AML-193 (cell line): ENCODE measurements at places on chromosomes 11 and 22.

- DNase-seq: no peak
These were observed 245.5 kb downstream of the SOX6 start for GRCh38 chr11:16110886-16111285.

- no peak for DNase-seq
These were observed 31.3 kb upstream of the OPCML start for GRCh38 chr11:133563505-133564025.

DNA sequence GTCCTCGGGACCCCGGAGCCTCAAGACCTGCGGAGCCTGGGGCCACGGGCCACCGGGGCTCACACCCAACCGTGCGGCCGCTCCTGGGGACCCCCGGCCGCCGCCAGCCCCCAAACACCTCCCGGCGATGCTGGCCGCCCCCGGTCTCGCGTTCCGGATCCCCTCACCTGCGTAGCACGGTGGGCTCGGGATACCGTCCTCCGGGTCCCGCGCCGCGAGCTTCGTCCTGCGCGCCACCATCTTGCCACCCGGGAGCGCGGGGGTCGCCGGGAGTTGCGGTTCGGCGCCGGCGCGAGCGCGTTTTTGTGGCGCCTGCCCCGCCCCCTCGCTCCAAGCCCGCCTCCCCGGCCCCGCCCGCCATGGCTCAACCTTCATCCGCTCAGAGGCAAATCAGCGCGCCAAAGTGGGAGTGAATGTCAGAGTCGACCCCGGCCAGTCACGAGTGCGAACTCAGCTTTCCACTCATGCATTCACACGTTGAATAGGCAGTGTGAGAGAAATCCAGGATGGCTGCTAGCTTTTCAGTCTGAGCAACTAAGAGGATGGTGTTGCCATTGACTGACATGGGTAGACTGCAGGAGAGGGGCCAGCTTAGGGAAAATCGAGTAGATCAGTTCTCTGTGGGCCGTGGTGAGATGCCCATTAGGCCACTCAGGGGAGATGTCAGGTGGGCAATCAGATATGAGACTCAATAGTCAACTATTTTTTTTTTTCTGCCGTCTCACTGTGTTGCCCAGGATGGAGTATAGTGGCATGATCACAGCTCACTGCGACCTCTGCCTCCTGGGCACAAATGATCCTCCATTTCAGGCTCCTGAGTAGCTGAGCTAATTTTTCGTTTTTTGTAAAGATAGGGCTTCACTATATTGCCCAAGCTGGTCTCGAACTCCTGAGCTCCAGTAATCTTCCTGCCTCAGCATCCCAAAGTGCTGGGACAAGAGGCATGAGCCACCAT lies 28.3 kb downstream of the SERHL2 start:
- peak; percentile 56 for DNase-seq

- DNase-seq: no peak
These were observed 15.0 kb downstream of the ROBO3 start for GRCh38 chr11:124880290-124880611.

DNA sequence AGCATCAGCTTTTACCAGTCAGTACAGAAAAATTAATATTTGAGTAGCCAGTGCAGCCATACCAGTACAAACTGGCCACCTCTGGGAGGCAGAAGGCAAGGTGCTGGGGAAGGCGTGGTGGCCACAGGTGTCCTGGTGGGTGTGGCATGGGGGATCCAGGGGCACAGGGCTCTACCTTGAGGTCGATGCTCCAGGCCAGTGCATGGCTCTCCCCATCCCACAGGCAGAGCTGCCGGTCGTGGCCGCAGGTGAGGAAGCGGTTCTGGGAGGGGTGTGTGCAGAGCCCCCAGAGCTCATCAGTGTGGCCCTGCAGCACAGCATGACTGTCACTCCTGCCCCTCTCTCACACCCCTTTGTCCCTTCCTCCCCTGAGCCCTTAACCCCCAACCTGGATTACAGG lies 3.8 kb upstream of the MTA2 start:
- no peak for DNase-seq

GRCh38 chr22:46125816-46126765 lies 24.2 kb upstream of the PPARA start:
- no peak for DNase-seq

- DNase-seq: no peak
These were observed 62.8 kb upstream of the CCND1 start for GRCh38 chr11:69578167-69578566.

- DNase-seq: no peak
These were observed 766.1 kb upstream of the ARHGAP42 start for GRCh38 chr11:99920956-99921355.

GRCh38 chr11:944711-945470 lies 19.2 kb downstream of the AP2A2 start:
- DNase-seq: no peak

DNA sequence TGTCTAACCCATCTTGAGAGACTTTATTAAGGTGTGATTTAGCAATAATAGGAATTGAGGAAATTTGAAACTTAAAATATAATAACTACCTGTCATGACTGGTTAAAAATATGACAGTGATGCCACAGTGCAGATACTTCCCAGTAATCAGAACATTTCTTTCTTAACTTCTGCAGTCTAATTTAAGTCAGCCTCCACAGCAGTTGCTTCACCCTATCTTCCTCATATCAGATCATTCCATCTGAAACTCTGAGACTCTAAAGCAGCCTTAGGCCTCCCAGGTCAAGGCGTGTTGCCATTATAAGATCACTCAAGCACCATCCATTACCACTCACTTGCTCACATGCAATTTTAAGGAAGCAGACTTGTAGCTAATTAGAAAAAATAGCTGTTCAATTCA lies 302.2 kb downstream of the AASDHPPT start:
- DNase-seq: no peak

GRCh38 chr22:37249986-37250385 lies 5.9 kb upstream of the RAC2 start:
- no peak for DNase-seq

- DNase-seq: no peak
These were observed 55.7 kb downstream of the BCR start for GRCh38 chr22:23236026-23236425.

DNA sequence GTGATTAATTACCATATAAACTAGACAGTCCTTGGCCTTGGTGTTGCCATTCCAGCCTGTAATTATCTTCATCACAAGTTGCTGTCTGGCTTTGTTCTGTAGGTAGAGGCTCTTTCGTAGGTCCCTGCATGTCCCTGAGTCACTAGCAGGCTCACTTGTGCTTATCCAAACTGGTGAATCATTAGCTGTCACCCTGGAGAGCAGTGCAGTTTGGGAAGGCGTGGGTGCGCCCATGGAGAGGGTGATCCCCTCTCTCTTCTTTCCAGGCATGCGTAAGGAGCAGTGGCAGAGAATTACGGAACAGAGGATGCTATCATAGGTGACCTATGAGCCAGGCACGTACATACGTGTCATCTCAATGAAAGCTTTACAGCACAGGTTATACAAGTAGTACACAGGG lies 11.0 kb upstream of the EHF start:
- DNase-seq: no peak

- no peak for DNase-seq
These were observed 5.5 kb downstream of the NPAS4 start for GRCh38 chr11:66426314-66426713.

- no peak for DNase-seq
These were observed 73.8 kb downstream of the C11orf58 start for GRCh38 chr11:16812274-16812673.

DNA sequence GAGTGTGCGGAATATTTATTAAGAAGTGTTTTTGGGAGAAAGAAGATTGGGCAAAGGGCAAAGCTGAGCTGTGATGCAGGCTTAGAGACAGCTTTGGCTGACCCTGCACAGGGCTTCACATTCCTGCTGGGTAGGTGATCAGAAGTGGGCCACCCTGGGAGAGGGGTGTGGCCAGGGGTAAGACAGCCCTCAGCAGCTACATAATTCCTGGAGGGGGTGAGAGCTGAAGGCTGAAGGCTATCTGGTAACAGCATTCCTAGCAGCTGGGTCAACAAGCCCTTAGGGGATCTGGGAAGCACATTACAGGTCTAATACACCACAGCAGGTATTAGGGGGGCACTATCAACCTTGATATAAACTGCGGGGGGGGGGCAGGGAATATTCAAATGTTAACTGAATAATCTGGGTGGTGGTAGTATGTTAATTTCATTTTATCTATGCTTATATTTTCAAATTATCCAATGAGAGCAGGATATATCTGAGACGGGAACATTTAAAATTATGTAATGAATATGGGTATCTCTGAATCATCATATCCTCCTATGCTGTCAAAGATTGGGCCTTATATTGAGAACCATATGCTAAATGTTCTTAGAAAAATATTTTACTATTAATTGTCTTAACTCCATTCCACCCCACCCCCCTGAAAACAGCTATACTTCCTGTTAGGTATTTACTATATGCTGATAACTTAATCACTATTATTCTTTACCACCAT lies 5.9 kb downstream of the OOSP1 start:
- no peak for DNase-seq

DNA sequence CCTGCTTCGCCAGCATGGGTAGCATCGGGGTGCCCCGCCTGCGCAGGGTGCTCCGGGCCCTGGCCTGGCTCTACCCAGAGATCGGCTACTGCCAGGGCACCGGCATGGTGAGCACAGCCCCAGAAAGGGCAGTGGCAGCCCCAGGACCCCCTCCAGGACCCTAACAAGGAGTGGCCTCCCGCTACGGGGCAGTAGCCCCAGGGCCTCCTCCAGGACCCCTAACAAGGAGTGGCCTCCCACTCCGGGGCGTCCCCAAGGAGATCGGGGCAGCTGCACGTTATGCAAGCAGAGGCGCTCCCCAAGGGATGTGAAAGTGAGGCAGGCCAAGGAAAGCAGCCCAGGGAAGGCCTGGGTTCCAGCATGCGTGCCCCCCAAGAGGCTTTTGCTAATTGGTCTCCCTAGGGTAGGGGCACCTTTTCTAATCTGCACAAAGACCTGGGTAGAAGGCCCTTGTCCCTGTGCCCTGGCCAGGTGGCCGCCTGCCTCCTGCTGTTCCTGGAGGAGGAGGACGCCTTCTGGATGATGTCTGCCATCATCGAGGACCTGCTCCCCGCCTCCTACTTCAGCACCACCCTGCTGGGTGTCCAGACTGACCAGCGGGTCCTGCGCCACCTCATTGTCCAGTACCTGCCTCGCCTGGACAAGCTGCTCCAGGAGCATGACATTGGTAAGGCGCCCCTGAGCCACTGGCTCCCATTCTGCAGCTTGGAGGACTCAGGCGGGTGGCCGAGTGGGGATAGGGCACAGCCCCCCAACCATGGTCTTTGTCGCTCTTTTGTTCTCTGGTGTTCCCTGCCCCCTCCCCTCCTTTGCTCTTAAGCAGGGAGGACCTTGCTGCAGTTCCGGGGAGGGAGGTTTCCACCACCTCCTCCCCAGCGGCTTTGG lies 35.0 kb downstream of the SGSM3 start:
- DNase-seq: no peak

DNA sequence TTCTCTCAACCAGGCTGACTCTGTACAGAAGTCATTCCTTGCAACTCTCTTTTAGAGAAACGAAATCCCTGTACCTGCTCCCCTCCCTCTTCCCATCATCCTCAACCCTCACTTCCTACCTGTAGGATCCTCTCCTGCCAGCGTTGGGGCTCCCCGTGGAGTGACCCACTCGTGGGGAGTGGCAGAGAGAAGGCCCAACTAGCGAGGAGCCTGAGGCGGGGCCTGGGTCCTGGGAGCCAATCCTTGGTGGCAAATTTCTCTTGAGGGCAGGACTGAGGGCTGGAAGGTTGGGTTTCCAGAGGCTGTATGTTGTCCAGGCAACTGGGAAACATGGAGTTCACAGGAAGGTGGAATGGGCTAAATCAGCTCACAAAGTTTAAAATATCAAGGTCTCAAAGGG lies 10.4 kb downstream of the NHERF4 start:
- no peak for DNase-seq

DNA sequence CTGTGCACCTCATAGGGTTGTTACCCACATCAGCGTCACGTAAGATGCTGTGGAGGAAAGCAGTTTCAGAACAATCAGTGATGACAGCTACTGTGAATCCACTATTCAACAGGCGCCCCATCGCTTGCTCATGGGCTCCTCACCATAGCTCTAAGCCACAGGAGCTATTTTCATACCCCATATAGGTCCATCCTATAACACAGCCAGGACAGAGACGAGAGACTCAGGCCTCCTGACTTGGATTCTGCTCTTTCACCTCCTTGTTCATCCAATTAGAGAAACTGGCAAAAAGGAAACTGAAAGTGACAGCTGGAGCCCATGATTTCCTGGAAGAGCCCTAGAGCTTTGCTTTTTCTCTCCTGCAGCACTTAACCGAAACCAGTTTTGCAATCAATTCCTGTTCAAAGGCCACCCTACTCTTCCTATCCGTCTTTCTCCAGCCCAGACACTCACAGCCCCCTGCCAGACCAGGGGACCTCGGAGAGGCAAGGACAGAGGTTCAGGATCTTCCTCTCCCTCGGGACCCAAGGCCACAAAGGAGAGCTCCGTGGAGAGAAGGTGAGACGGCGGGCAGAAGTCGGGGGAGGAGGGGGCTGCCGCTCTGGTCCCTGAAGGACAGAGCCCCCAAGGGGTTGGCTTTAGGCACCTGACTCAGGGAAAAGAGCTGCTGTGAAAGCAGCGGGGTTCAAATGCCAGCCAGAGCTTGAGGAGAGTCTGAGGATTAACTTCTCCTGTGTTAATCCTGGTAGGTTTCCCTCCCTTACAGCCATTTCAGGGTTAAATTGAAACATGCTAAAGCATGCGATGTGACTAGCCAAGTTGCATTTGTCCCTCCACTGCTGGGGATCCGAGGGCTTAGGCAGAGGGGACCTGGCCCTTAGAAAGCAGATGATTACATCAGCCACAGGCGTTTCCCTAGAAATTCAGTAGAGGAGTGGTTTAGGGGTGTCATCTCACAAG lies at the start of gene APOL6:
Gene APOL6 (plus strand): TSS at position 381 of the 960 bp plus-strand sequence. CDS start 7,980 bp downstream, outside the sequence.
- peak; percentile 82 for DNase-seq

GRCh38 chr11:107183953-107184352 lies 165.7 kb upstream of the GUCY1A2 start:
- DNase-seq: no peak

- no peak for DNase-seq
These were observed 7.6 kb downstream of the RNH1 start for GRCh38 chr11:499201-500076.

GRCh38 chr22:45882881-45883810 lies 93.8 kb downstream of the WNT7B start:
- no peak for DNase-seq

- no peak for DNase-seq
These were observed 908 bp downstream of the PLCB3 start for GRCh38 chr11:64252003-64252872.

DNA sequence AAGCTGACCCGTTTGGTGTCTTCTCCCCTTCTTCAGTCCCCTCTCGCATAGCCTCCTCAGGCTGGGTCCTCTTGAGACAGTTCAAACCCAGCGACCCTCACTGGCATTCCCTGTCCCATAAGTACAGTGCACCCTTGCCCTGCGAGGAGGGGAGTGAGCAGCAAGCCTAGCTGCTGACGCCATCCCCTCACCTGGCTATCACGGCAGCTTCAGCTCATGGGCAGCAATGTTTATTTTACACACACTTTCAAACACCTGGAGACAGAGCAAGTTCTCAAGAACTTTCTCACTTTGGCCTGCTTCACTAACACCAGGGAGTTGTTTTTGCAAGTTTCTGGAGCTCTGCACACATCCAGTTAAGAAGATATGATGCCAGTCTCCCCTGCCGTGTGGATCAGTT lies 189.6 kb upstream of the E2F8 start:
- DNase-seq: no peak

- no peak for DNase-seq
These were observed 2.5 kb upstream of the NCAM1 start for GRCh38 chr11:112958670-112959069.

- DNase-seq: peak; percentile 30
These were observed 753 bp downstream of the STX3 start for GRCh38 chr11:59755701-59756557.

- no peak for DNase-seq
These were observed 198.2 kb downstream of the SNX19 start for GRCh38 chr11:130718120-130718519.
